NCI-H345 (cell line): ENCODE measurements at places on chromosomes 4 and X.
A peak's percentile ranks its signal among the peaks of the same experiment; 100 is the strongest.

- no peak for DNase-seq
These were observed 149.9 kb downstream of the EVC2 start for GRCh38 chr4:5558502-5558901.

DNA sequence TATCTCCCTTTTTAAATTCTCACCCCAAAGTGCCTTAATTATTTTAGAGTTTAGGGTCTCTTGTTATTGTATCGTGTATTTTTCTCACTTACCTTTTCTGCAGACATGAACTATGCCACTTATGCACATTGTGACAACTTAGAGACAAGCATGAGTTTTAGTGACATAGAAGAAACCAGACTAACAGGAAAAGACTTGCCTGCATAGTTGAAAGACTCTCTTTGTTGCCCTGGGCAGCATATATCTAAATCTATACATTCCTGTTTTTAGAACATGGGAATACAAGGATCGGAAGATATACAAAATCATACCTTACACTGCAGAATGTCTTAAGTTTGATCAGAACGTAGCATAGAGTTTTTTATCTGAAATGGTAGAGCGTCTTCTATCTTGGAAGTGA lies 45.1 kb upstream of the ANKRD17 start:
- DNase-seq, result no peak

- DNase-seq, result no peak
These were observed 39.8 kb upstream of the ATOH1 start for GRCh38 chr4:93788712-93789111.

- DNase-seq, result no peak
These were observed 303.8 kb upstream of the TENM3 start for GRCh38 chr4:181939199-181939945.

GRCh38 chrX:56763556-56764152 lies 34.6 kb downstream of the NBDY start:
- DNase-seq, result no peak

DNA sequence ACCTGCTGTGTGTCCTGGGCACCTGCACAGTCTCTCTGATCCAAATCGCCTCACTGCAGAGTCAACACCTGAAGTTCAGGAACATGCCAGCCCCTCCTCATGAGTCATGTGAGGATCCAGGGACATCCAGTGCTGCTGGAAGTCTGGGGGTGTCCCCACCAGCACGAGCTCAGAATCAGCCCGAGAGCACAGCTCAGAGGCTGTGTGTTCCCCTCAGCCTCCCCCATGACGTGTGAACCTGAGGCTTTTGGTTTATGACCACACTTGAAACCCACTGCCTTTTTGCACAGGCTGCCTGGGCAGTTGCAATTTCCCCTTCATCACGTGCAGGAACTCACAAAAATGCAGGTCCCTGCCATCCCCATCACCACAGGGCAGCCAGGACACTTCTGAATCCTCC lies 47.1 kb downstream of the PPP2R2C start:
- DNase-seq, result no peak

- no peak for DNase-seq
These were observed 608.8 kb upstream of the PCDH10 start for GRCh38 chr4:132540268-132540667.

GRCh38 chr4:47612116-47613023 lies 127.3 kb downstream of the ATP10D start:
- no peak for DNase-seq

GRCh38 chr4:72715299-72715698 lies 146.3 kb upstream of the ADAMTS3 start:
- no peak for DNase-seq

GRCh38 chr4:56803471-56803870 lies 18.0 kb downstream of the SPINK2 start:
- peak; percentile 30 for DNase-seq

- peak; percentile 23 for DNase-seq
These were observed 687 bp downstream of the CDK16 start for GRCh38 chrX:47218920-47219815.

DNA sequence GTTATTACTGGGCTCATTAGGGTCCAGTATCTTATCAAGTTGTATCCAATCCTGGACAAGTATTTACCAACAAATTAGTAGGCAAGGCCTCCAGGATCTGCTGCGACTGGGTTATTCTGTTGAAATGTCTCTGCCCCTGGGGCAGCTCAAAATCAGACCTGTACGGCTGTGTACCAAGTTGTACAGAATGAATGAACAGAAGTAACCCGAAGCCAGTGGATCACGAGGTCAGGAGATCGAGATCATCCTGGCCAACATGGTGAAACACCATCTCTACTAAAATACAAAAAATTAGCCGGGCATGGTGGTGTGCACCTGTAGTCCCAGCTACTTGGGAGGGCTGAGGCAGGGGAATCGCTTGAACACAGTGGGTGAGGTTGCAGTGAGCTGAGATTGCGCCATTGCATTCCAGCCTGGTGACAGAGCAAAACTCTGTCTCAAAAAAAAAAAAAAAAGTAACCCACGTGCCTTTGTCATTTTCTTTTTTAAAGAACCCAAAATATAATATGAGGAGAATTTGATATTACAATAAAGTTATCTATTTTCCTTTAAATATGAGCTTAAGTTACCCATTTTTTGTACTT lies 127.3 kb downstream of the CBR4 start:
- DNase-seq, result no peak

DNA sequence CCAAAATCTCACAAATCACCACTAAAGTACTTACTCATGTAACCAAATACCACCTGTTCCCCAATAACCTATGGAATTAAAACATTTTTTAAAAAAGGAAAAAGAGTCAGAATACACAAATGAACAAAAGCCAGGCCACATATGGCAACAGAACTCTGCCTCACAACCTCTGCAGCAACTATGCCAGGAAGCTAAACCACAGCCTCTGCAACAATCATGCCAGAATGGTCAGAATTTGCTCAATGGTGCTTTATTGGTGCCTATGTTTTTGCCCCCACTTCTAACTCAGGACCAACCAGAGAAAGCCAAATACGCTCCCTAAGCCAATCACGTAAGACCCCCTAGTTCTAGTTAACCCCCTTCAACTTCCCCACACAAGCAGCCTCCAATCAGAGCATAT lies 69.6 kb downstream of the HOPX start:
- DNase-seq, result no peak
